T-helper 1 cell treated with Interleukin-12 subunit alpha and Interleukin-12 subunit beta and Interleukin-4 antibody, amounts not matched to agents 30 ng/mL and 1 ng/mL, for 36 hours (primary cell): ENCODE measurements at places on chromosomes 1 and 21. TPM values are rescaled to one million over a fixed set of nuclear protein-coding genes. Genes with fewer than 3 reads are reported as not detected.

The VCAM1 gene
- 0.10 and 0.22 TPM in 2 replicates for total RNA-seq

The CD1E gene
- not detected in 2 replicates for total RNA-seq

The TBX15 gene
- not detected in 2 replicates for total RNA-seq

The DLGAP3 gene
- total RNA-seq = 0.74 and 1.3 TPM in 2 replicates

The POU2F1 gene
- total RNA-seq = 16.6 and 20.0 TPM in 2 replicates

The LINGO4 gene
- total RNA-seq = 0.10 and 0.12 TPM in 2 replicates

The HAO2 gene
- not detected in 2 replicates for total RNA-seq

The S100A8 gene
- total RNA-seq = not detected in 2 replicates

The HSD3B1 gene
- not detected in 2 replicates for total RNA-seq

The CALML6 gene
- total RNA-seq = 0.20 TPM in 1 of 2 replicates, not detected in the other

The PLA2G2D gene
- not detected in 2 replicates for total RNA-seq

The SEMA4A gene
- total RNA-seq = 4.6 and 5.1 TPM in 2 replicates

The APCS gene
- not detected in 2 replicates for total RNA-seq

The PRDM16 gene
- 0.05 and 0.07 TPM in 2 replicates for total RNA-seq

The CELA3B gene
- total RNA-seq = not detected in 2 replicates

The AXDND1 gene
- total RNA-seq = 0.61 TPM in 1 of 2 replicates, not detected in the other

The OBSCN gene
- total RNA-seq = 15.4 and 17.5 TPM in 2 replicates

The CFH gene
- 2.5 and 2.7 TPM in 2 replicates for total RNA-seq

The SLC30A10 gene
- total RNA-seq = not detected in 2 replicates

The RAB25 gene
- 0.56 TPM in 1 of 2 replicates, not detected in the other for total RNA-seq

The GGPS1 gene
- 27.1 and 31.5 TPM in 2 replicates for total RNA-seq
